ENCODE measurements at places on chromosomes 4 and X.

GRCh38 chr4:141643557-141643956 is 7.2 kb downstream of the IL15 start:
- DNase-seq: no peak

DNA sequence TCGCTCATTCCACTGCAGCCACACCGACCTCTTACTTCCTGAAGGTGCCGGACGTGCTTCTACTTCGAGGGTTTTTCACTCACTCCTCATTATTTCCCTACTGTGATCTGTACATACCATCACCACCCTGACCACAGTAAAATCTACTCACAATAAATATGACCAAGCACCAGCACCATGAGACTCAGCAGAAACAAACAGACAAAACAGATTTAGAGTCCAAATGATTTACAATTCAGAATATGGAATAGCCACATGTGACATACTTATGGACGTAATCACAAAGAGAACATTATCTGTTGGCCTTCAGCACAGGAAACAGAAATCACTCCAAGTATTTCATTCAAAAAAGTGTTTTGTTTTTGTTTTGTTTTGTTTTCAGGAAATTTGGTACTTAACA is 16.1 kb upstream of the KLB start:
- no peak for DNase-seq

GRCh38 chrX:36961590-36961989 is 46.6 kb upstream of the FAM47C start:
- no peak for DNase-seq

GRCh38 chr4:150126201-150126863 is 48.1 kb downstream of the DCLK2 start:
- DNase-seq: no peak

- DNase-seq: no peak
These were observed 30.8 kb downstream of the NOP14 start for GRCh38 chr4:2932321-2932950.

Data from activated T-helper 9 cell treated with anti-CD3 and anti-CD28 coated beads, Interleukin-2, amount 50 U/mL, for 16 hours (primary cell).